ENCODE measurements at places on chromosomes 4 and X.

GRCh38 chrX:20317873-20318272, 51.2 kb upstream of the RPS6KA3 start:
- no peak for DNase-seq

GRCh38 chrX:20311505-20311904, 44.8 kb upstream of the RPS6KA3 start:
- DNase-seq: no peak

DNA sequence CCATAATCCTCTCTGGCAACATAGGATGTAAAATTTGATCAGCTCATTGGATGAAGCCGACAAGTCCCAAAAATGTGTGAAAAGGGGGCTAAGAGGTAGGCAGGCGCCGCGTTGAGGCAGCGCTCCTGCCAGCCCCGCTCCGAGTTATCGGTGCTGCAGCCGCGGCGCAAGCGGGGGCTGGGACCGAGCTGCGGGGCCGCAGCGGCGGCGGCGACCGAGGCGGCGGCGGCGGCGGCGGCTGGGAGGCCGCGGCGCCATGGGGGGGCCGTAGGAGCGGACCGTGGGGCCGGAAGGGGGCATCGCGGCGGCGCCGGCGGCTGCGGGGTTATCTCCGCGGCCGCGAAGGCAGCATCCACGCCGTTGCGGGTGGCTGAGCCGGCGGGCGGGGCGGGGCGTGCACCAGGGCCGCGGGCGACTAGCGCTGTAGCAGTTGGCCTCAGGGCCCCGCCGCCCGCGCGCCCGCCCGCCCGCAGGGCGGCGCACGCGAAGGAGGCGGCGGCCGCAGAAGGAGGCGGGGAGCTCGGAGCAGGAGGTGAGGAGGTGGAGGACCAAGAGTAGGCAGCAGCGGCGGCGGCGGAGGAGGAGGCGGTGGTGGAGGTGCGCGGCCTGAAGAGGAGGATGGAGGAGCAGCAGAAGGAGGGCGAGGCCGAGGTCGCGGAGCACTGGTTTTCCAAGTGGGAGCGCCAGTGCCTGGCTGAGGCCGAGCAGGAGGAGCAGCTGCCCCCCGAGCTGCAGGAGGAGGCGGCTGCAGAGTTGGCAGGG, 126.0 kb upstream of the CXorf66 start:
- DNase-seq: no peak

GRCh38 chr4:10457255-10457801, at the start of gene ZNF518B:
ZNF518B (minus strand) TSS chr4:10457426; CDS start chr4:10446328, 11,098 bp downstream.
- peak; percentile 66 for DNase-seq

GRCh38 chrX:129653971-129654651, 645 bp downstream of the APLN start:
- DNase-seq: no peak

- DNase-seq: no peak
These were observed 23.7 kb downstream of the RP2 start for GRCh38 chrX:46860557-46860956.

Data from stimulated activated CD4-positive, alpha-beta T cell treated with anti-CD3 and anti-CD28 coated beads, Interleukin-1b, Interleukin-23, amount 100 ng/mL, for 24 hours (primary cell).